NCI-H1694 (cell line): ENCODE measurements at places on chromosomes 12 and 14.

DNA sequence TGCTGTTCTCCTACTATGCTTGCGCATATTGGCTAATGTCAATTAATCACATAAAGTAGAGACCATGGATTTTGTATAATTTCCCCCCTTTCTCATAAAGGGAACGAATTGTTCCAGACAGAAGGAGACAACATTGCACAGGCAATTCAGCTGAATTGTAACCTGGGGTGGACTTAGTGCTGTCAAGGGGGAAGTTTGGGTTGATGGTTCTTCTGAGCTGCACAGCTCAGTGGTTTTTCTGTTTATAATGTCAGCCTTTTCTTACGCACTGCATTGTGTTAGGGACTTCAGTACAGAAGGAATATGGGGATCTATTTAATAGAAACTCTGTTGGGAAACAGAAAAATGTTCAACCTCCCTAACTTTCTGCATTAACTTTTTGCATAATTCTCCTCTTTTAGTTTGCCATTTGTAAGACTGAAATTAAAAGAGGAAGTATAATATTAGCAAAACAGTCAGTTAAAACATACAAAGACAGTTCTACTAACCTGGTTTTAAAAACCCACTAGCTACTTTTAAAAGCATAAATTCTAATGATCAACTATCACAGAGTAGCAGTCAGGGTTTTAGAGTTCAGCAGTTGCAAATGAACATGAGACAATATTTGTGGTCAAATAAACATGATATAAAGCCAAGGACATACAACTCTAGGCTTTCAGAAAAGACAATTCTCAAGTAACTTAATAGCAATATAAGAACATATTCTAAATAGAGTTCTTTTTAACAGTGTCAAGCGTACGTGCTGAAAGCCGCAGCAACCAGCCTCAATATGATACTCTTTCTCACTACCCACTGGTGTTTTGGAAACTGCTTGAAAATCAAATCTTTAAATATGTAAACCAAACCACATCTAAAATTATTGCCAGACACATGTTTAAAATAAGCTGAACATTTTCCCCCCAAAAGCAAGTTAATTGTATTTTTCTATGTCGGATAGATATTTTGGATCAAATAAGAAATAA, 393.0 kb downstream of the FSCB start:
- no peak for DNase-seq

- no peak for DNase-seq
These were observed at the start of gene OR11H7 for GRCh38 chr14:20228681-20229080. OR11H7 (plus strand) TSS chr14:20228981.

GRCh38 chr12:59193476-59194050, 273.3 kb upstream of the LRIG3 start:
- no peak for DNase-seq

DNA sequence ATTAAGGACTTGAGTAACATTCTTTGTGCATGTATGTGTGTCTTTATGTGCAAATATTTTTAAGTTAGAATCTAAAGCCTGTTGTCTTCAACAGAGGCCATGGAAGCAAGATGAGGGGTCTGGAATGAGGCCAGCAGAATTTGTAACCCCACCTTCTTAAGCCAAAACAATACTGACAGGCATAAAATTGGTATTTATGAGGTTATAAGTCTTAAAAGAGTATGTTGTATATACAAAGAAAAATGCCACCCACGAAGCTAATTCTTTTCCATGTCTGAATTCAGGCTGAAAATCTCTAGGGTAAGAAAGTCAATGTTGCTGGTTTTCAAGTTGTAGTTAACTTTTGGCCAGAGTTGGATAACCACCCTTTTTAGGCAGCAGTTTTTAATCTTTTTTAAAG, 86.2 kb upstream of the TMTC1 start:
- no peak for DNase-seq

- no peak for DNase-seq
These were observed 12.5 kb downstream of the TAMALIN start for GRCh38 chr12:52019113-52019770.
